ENCODE measurements at places on chromosomes 5 and 9.

DNA sequence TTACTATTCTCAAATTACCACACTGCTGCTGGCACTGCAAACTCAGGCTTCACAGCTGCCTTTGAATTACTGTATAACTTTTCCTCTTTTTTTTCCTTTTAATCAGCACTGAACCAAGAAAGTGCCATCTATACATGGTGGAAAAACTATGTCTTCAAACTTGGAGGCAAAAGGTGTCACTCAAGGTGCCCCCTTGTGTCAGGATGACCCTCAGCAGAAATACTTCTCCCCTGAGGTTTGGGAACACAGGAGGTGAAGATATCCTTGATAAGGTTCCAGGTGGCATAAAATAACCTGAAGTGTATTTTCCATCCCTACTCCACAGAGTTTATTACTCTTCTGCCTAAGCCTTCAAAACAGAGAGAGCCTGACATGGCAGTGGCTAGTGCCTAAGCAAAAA is 14.5 kb downstream of the FRMD3 start:
- DNase-seq = peak; percentile 48

GRCh38 chr9:18890372-18890771 is 142.6 kb downstream of the SAXO1 start:
- DNase-seq = peak; percentile 74

GRCh38 chr5:142820447-142820846 is 50.3 kb downstream of the ARHGAP26 start:
- DNase-seq = no peak

- DNase-seq = no peak
Observed at GRCh38 chr5:67211926-67212325, 15.3 kb upstream of the CD180 start.

DNA sequence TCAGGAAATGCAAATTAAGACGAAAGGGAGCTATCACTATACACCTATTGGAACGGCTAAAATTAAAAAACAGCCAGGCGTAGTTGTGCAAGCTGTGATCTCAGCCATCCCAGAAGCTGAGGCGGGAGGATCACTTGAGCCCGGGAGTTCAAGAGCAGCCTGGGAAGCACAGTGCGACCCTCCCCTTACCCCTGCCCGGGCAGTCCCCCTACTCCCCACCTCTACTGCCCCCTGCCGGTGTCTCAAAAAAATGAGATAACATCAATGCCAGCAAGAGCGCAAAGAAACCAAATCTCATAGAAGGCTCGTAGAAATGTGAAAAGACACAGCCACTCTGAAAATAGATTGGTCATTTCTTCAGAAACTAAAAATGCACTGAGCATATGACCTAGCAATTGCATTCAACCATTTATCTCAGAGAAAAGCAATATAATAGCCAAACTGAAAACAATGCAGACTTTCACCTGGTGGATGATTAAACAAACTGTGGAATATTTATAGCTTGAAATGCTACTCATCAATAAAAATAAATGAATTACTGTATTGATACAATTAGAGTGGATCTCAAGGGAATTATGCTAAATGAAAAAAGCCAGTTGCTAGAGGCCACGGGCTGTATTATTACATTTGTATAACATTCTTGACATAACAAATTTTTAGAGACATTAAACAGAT is 20.6 kb downstream of the OR2V2 start:
- peak; percentile 84 for DNase-seq

GRCh38 chr5:57221049-57221568 is 47.2 kb downstream of the GPBP1 start:
- peak; percentile 56 for DNase-seq

DNA sequence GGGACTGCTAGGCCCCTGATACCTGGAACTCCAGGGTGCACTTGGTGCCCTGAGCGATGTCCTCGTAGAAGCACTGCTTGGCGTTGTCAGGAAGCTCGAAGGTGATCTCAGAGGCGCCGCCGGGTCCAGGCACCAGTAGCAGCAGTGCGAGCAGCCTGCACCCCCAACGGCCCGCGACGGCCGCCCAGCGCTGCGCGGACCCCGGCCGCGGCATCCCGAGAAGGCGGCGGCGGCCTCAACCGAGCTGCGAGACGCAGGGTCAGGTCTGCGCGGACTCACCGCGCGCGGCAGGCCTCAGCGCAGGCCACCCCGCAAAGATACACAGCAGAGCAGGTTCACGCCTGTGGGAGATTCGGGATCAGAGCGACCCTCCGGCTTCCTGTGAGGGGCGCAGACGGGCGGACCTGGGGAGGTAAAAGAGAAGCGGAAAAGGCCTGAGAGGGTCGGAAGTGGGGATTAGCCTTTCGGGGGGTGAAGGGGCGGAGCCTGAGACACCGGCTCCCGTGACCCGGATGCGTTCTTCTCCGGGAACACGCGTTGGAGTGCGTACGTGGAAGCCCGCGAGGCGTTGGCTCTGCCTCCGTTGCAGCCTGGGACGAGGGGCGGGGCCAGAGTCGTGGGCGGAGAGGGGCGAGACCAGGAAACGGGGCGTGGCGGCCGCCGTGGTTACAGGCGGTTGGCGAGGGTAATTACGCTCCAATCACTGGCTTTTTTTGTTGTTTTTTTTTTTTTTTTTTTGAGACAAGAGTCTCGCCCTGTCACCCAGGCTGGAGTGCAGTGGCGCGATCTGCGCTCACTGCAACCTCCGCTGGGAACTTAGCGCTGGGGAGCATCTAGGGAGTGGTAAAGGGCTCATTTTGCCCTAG is at the start of gene TMED7:
Gene TMED7 (minus strand): TSS at position 458 of the 866 bp plus-strand sequence. CDS start 244 bp downstream, at position 214.
- peak; percentile 100 for DNase-seq

- no peak for DNase-seq
Observed at GRCh38 chr5:162391833-162392232, 324.3 kb downstream of the GABRG2 start.

DNA sequence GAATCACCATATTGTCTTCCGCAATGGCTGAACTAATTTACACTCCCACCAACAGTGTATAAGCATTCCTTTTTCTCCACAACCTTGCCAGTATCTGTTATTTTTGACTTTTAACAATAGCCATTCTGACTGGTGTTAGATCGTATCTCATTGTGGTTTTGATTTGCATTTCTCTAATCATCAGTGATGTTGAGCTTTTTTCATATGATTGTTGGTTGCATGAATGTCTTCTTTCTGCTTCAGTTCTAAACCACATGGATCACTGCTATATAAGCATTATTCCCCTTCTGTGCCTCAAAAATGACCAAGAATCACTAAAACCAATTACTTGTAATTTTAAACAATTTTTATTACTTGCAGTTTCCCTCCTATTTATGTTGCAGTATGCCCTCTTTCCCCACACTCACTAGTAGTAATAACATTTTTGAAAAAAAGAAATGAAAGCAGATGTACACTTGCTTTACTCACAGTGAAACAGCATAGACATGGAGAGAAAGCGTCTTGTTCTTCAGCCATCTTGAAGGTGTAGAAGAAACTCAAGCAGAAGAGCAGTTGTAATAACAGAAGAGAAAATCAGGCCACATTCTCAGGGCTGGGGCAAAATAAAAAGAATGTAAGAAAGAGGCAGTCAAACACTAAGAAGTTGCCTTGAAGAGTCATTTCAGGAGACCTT is 4.5 kb upstream of the TMEM252 start:
- no peak for DNase-seq

DNA sequence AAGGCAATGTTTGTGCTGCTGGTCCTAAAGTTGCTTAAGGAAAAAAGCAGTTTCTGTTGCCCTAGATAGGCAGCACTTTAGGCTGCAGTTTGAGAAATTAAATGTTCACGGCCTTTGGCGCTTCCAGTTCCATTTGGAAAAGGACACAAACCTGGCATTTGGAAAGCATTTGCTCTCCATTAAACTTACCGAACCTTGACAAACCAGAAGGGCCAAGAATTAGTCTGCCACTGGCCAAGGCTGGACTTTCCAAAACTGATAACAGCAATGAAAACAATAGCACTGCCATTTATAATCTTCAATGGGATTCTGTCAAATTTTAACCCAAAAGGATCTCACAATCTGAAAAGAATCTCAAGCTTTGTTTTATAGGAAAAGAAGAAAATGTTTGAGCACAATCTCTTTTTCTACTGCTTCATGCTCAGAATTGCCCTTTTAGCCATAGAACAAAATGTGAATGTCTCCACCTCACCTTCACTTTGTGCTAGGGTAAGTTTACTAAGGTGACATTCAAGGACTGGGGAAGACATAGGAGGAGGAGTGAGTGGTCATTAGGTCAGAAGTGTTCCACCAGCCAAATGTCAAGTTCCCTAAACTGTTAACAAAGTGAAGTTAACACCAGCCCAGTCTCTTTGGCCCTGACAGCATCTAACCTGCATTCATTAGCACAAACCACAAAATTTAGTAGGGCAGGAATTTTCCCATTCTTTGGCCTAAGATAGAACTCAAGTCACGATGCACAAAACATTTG is 583.4 kb upstream of the DMAC1 start:
- no peak for DNase-seq

DNA sequence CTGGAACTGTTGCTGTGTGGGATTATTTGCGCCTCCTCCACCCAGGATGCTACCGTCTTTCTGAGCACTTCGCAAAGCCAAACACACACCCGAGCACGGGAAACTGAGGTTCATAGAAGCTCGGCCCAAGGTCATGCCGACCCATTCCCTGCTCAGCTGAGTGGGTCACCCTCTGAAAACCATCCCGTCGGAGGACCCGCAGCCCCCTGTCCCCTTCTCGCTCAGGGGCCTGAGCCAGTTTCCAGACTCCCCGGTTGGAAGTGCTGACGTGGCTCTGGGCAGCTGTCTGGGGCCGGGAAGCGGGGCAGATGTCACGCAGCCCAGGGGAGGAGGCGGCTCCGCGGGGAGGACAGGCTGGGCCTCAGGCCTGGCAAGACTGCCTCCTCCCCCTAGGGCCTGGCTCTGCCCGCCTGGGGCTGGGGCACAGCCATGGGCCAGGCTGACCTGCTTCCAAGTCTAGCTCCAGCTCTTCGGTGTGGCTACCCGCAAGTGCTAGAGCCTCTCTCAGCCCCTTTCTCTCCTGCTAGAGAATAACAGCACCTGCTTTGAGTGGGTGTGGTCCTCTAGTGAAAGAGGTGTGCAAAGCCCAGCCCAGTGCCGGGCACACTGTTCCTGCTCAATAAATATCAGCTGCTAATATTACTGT is 9.9 kb upstream of the CXXC5 start:
- peak; percentile 82 for DNase-seq

DNA sequence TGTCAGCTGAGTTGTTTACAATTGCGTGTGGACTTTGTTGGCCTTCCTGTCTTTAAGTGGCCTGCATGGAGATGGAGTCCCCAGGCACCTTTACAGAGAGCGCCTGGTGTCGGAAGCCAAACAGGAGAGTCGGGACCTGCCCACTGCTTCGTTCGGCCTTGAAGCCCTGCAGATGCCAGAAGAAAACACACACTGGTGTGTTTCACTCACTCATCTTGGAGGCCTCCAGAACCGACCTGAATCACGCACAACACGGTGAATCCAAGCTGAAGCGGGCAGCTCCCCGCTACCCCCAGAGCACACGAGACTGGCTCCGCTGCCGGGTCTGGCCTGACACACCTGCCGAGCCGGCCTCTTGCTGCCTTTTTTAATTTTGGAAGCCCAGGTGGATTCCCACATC is 419.4 kb upstream of the IRX4 start:
- DNase-seq = no peak
